ENCODE measurements at places on chromosomes 16 and 17. TPM values are rescaled to one million over a fixed set of nuclear protein-coding genes. Genes with fewer than 3 reads are reported as not detected.

Gene HOXB2
- 16.1 TPM for total RNA-seq

Gene C17orf107
- total RNA-seq: 7.8 TPM

Gene CLEC19A
- total RNA-seq: not detected

Gene MT1A
- total RNA-seq: not detected

Gene KRTAP4-6
- not detected for total RNA-seq

Gene PRSS21
- 0.42 TPM for total RNA-seq

Gene BLMH
- total RNA-seq: 63.6 TPM

Gene HSD11B2
- total RNA-seq: 35.1 TPM

Gene ZNF23
- total RNA-seq: 9.8 TPM

Gene LUC7L
- total RNA-seq: 56.6 TPM

Gene RAB37
- 3.5 TPM for total RNA-seq

Gene SBK1
- 23.6 TPM for total RNA-seq

Gene TIGD7
- total RNA-seq: 2.1 TPM

Gene KRT12
- total RNA-seq: not detected

Gene LGALS9B
- not detected for total RNA-seq

Measured in H7 (cell line).